ENCODE measurements at places on chromosomes 11 and 22.

GRCh38 chr11:83162377-83162776, 5.4 kb downstream of the PCF11 start:
- DNase-seq = no peak

GRCh38 chr11:2264366-2265053, 5.9 kb downstream of the ASCL2 start:
- DNase-seq = no peak

GRCh38 chr11:69832561-69833413, 13.6 kb upstream of the FGF3 start:
- DNase-seq = no peak

- DNase-seq = no peak
These were observed 25.0 kb upstream of the TMPRSS4 start for GRCh38 chr11:118051611-118052461.

- peak; percentile 22 for DNase-seq
These were observed 859 bp upstream of the FGF19 start for GRCh38 chr11:69704508-69705253.

- no peak for DNase-seq
These were observed 30.1 kb downstream of the MYO7A start for GRCh38 chr11:77158041-77158695.

GRCh38 chr11:77752516-77752915, 68.0 kb downstream of the RSF1 start:
- DNase-seq = no peak

DNA sequence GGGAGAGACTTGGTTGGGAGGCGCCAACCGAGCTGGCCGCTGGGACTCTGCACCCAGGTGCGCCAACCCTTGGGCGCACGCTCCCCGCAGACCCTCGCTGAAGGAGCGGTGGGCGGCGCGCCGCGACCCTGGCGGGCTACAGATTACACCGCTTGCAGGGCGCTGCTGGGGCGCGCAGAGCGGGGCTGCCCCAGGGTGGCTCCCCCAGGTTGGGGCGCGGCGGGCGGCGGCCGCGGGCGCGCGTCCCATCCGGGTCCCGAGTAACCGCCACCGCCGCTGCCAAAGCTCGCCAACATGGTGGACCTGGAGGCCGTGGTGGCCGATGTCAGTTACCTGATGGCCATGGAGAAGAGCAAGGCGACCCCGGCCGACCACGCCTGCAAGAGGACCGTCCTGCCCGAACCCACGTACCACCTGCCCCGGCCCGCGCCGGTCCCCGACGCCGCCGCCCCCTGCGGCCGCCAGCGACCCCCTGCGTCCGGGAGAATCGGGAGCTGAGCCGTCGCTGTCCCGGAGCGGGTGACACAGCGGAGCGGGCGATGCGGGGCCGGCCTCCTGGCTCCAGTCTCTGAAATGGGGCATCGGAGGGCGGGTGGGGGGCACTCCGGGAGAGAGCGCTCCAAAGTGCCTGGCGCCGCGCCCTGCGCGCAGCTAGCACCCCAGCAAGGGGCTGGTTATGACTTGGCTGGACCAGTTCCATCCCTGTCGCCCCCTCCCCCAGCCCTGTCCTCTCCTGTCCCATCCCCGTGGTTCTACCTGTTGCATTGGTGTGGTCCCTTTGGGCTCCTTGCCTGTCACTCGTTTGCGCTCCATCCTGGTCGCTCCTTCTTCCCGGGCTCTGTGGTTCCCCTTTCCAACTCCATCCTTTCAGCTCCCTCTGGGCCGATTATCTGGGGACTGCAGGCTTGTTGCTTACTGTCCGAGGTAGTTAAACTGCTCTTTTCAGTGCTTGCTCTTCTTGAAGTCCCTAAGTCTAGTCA, 143.3 kb upstream of the GRK3 start:
- DNase-seq = no peak

GRCh38 chr11:83007909-83008580, 63.7 kb downstream of the RAB30 start:
- no peak for DNase-seq

DNA sequence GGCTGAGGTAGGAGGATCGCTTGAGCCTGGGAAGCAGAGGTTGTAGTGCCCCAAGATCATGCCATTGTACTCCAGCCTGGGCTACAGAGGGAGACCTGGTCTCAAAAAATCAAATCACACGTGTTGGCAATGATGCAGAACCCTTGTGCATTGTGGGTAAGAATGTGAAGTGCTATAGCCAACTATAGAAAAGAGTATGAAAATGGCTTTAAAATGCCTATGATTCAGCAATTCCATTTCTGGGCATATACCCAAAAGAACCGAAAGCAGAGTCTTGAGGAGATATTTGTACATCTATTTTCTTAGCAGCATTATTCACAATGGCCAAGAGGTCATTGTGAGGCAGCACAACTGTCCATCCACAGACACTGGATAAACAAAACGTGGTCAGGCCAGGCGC, 2.6 kb upstream of the FADS3 start:
- DNase-seq = peak; percentile 58

DNA sequence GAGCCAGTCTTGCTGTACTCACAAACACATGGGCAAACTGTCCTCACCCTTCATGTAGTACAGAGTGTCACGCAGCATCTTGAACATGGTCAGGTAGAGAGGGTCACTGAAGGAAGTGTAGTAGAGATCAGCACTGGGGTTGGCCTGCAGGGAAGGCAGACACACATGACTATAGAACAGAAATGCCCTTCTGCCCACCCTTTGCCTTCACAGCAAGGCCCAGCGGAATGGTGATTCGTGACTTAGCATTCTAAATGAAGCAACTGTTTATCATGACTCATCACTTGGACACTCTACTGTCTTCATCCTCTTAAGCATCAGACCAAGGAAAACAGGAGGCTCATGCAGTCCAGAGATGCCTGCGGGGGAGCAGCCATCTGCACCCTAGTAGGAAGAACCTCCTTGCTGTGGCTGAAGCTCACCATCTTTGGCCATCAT, 33.4 kb downstream of the SERPIND1 start:
- DNase-seq = peak; percentile 97

DNA sequence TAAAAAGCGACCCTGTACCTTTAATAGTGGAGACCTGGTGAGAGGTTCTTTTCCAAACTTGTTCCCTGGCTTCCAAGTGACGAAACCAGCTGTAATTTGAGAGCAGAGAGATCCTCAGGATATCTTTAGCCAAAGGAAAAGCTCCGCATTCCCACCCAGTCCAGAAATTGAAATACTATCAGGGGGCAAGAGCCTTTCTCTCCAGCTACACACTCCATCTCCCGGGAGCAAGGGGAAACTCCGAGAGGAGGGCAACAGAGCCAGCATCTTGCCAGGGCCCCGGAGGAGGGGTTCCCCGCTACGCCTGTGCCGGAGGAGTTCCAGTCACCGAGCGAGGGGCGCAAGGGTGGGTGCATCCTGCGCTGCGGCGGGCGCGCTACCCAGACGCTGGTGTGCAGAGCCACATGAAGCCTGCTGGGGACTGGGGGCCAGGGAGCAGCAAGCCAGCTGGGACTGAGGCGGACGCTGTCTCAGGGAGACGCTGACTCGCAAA, at the start of gene FIBIN:
FIBIN (plus strand) TSS at position 148 of the 493 bp plus-strand sequence. CDS start 415 bp downstream, outside the sequence.
- DNase-seq = peak; percentile 48

DNA sequence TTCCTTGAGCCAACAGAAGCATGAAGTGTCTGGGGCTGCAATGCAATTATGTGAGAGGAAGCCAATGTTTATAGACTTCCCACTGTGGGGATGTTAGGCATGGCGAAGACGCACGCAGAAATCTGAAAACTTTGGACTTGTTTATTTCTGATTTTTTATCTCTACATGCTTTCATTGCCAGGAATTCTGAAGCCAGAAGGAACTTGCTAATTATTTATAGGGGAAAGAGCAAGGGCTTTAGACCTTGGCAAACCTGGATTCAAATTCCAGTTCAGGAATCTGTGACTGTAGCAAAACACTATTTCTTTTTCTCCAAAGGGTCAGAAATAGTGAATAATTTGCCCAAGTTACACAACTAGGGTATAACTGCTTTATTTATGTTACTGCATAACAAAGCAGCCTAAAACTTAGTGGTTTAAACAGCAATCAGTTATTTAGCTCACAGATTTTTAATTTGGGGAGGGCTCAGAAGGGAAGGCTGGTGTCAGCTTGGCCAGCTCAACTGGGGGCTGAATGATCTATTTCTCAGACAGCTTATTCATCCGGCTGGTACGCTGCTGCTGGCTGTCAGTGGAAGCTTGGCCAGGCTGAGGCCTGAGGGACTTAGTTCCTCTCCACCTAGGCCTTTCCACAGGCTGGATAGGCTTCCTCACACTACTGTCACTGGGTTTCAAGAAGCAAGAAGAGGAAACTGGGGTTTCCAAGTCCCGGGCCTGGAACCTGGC, 1.9 kb upstream of the OR6Q1 start:
- no peak for DNase-seq
